ENCODE measurements at places on chromosomes 11 and 22.

- H3K4me3 ChIP-seq, result no peak overlapping the region
- H3K4me1 ChIP-seq, result peaks cover 34% of the 10 kb centered on the region
- H3K27ac ChIP-seq, result peak overlapping the region; percentile 27
- H3K27me3 ChIP-seq, result no peaks in the 10 kb centered on the region
- DNase-seq, result no peak
Observed at GRCh38 chr11:87369888-87370287, 332.2 kb downstream of the TMEM135 start.

DNA sequence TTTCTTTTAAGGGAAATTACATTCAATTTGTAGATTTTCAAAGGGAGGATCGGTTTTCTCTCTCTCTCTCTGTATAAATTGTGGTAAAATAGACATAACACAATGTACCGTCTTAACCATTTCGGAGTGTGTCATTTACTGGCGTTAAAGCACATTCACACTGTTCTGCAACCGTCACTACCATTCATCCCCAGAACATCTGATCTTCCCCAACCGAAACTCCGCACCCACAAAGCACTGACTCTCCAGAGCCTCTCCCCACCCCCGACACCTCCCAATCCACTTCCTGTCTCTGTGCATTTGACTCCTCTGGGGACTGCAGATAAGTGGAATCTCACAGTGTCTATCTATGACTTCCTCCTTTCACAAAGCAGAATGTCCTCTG lies 15.9 kb upstream of the GRAMD4 start:
- no peaks in the 10 kb centered on the region for H3K36me3 ChIP-seq
- DNase-seq, result no peak
- no peaks in the 10 kb centered on the region for H3K27me3 ChIP-seq
- peak overlapping the region; percentile 4 for H3K4me3 ChIP-seq
- H3K27ac ChIP-seq, result peak overlapping the region; percentile 71

DNA sequence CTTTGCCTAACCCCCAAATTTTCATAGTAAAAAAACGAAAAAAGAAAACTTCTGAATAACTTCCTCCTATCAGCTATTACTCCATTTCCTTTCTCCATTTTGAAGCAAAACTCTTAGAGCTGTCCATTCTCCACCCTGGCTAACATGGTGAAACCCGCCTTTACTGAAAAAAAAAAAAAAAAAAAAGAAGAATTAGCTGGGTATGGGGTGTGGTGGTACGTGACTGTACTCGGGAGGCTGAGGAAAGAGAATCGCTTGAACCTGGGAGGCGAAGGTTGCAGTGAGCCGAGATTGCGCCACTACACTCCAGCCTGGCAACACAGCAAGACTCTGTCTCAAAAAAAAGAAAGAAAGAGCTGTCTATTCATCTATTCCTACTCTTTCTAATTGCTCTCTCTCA lies 11.3 kb upstream of the NXF1 start:
- H3K4me3 ChIP-seq, result no peak overlapping the region
- H3K36me3 ChIP-seq, result peaks cover 81% of the 10 kb centered on the region
- H3K27me3 ChIP-seq, result no peaks in the 10 kb centered on the region
- no peak for DNase-seq

DNA sequence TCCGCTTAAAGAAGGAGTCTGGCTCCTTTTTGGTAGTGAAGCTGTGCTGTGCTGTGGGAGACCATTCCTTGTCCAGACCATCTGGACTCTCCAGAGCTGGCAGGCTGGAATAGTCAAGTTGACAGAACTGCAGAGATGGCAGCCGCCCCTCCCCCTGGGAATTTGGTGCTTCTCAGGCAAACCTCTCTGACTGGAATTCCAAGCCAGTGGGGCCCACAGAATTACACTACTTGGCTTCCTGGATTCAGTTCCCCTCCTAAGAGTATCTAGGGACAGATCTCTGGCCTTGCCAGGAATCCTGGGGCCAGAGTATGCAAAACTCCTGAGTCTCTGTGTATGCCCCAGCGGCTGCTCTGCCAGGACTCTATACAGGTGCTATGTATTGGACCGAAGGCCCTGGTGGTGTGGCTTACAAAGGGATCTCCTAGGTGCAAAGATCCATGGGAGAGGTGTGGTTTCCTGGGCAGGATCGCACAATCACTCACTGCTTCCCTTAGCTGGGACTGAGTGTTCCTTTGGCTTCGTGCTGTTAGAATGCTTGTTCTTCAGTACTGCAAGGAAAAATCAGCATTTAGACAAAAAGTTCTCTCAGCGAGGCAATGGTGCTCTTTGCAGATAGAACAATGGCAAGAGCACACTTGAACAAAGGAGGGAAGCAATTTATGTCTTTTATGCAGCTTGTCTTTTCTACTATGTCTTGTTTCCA lies 86.8 kb downstream of the PRMT3 start:
- peak; percentile 18 for DNase-seq
- no peak overlapping the region for H3K4me3 ChIP-seq
- no peaks in the 10 kb centered on the region for H3K27me3 ChIP-seq
- H3K27ac ChIP-seq, result peak overlapping the region; percentile 83

- H3K4me3 ChIP-seq, result no peak overlapping the region
- no peak for DNase-seq
- peaks cover 40% of the 10 kb centered on the region for H3K4me1 ChIP-seq
- no peak overlapping the region for H3K27ac ChIP-seq
- H3K27me3 ChIP-seq, result peaks cover 96% of the 10 kb centered on the region
- H3K36me3 ChIP-seq, result no peaks in the 10 kb centered on the region
Observed at GRCh38 chr11:64296236-64296635, 3.9 kb upstream of the CATSPERZ start.
